ENCODE measurements at places on chromosomes 11 and 22.

DNA sequence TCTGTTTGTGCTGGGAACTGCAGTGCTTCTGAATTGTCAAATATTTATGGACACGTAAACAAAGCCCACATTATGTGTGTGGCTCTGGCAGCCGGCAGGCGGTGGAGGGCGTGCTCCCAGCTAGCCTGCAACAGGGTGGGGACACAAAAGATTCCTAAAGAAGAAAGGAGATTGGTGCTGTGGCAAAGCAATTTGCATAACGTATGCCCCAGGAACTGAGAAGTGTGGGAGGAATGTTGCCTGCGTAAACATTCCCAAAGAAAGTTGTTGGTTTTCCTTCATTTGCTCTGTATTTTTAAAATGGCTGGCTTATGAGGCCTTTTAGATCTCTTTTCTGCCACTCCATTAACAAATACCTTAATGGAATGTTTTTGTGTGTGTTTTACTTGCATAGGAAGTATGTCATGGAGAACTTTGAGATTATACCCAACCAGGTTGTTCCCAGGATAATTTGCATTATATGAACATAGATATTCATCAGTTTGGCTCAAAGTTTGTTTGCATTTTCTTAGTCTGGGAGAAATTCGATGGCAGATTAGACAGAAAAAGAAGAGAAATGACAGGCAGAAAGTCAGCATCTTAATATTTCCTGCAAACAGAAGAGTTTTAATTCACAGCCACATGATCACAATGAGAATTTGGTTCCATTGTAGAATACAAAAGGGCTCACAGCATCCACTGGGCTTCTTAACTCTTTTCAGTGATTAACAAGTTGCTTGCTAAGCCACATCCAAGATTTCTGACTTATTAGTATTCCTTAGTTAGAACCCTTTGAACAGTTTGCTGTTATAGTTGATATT, 41.8 kb upstream of the DLAT start:
- no peak for DNase-seq

GRCh38 chr11:62020661-62021060, 53.2 kb upstream of the FTH1 start:
- DNase-seq, result no peak

DNA sequence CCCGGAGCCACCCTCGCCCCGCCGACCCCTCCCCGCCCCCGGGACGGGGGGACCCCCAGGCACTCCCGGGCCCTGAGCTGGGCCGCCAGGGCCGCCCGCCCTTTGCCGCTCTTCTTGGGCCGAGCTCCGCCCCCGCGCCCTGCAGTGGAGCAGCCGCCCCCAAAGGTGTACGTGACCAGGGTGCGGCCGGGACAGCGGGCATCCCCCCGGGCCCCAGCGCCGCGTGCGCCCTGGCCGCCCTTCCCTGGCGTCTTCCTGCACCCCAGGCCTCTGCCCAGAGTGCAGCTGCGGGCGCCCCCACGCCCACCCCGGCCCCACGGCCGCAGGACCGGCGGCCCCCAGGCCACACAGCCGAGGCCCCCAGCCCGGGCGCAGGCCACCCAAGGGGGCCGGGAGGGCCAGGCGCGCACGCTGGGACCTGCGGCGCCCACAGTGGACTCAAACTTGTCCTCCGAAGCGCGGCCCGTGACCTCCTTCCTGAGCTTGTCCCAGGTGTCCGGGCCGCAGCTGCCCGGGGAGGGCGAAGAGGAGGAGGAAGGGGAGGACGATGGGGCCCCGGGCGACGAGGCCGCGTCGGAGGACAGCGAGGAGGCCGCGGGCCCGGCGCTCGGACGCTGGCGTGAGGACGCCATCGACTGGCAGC, 7.4 kb downstream of the B4GALNT4 start:
- no peak for DNase-seq

- no peak for DNase-seq
Observed at GRCh38 chr11:123235656-123236261, 40.7 kb upstream of the CLMP start.

DNA sequence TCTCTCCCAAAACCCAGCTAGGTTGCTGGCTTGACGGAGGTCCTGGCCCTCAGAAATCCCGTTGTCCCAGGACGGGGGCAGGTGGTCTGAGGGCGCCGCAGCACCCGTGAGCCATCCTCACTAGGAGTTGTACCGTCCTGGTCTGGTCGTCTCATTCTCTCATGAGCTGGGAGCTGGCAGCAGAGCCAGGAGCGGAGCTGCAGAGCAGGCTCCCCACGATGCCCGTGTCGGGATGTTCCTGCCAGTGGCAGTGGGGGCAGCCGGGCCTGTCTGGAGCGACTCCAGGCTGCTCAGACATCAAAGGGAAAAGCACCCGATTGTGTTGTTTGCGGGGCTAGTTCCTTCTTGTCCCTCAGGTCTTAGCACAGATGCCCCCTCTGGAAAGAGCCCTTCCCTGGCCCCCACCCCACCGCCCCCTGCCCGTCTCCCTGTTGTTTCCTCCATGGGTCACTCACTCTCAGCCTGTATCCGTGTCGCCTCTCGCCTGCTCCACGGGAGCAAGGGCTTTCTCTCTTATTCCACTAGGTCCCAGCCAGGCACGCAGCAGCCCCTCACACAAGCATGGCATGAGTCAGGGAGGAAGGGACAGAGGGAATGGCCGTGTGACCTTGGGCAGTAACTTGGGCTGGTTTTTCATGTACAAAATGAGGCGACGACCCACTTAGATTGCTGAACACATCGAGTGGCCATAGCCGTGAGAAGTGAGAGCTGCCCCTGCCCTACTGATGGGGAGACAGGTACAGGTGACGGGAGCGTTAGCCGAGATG, 23.2 kb upstream of the MGAT3 start:
- no peak for DNase-seq

DNA sequence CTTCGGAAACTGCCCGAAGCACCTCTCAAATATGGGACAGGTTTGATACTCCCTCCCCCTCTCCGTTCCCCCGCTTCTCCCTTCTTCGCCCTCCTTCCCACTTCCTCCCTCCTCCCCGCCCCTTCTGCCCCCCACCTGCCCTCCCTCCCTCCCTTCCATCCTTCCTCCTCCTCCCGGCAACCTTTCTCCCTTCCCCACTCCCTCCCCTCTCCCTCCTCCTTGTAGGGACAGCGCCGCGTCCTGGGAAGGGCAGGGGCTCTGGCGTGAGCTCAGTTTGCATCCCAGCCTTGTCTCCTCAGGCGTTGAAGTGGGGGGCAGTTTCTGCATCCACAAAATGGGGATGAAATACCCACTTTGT, 6.1 kb upstream of the NFAM1 start:
- no peak for DNase-seq

DNA sequence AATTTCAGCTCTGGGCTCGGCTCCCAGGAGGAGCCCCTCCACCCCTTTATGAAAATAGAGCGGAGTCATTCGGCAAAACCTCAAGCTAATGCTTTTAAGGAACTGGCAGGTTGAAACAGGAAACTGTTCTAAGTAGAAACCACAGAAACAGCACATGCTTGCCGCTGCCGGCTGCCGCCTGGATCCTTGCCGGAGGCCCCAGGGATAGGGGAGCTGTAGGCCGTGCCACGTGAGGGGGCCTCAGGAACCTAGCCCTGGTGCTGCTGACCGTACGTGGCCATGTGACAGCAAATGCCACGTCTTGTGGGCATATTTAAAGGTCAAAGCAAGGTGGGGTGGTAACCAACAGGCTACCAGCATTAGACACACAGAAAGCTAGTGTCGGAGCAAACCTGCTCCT, 77.9 kb upstream of the TIMP3 start:
- no peak for DNase-seq

DNA sequence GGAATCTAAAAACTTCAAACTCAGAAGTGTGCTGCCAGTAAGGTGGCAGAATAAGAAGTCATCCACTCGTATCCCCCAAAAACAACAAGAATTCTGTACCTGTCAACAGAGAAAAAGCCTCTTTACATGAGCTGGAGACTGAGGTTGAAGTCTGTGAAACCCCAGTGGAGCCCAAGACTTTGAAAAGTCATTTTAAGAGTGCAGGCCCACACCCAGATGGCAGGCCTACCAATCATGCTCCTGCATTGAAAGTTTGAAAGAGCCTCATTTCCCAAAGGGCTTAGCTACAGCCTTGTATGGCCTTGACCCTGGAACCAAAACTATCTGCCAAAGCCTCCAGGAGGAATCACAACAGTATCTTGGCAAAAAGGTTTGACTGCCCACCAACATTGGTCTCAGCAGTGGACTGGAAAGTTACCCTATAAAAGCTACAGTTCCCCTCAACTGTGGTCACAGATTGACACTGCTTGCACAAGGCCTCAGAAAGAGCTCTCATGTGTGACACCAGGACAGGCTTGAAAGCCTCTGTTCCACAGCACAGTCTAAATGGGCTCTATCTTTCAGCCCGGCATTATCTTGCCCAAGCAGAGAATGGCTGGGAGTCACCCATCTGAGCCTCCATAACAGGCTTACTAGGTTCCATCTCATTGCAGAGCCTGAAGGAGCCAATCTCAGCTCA, 47.7 kb downstream of the SLC22A9 start:
- no peak for DNase-seq

GRCh38 chr22:22571429-22571828, 12.4 kb upstream of the PRAME start:
- no peak for DNase-seq

DNA sequence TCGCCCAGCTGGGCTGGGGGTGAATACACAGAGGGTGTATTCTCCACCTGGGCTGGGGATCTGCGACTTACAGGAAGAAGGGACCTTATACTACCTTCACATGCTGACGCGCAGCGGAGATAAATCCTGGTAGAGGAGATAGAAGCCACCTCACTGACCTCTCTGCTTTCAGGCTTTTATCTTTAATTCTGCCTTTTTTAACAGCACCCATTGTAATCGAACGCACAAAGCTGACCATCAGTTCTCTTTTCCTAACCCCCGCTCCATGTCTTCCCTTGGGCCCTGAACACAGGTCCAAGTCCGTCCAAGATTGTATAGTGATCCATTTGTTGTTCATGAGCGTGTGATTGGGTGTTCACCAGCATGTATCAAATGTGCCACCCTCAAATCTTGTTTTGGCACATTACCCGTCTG, 664 bp upstream of the LAMTOR1 start:
- no peak for DNase-seq

DNA sequence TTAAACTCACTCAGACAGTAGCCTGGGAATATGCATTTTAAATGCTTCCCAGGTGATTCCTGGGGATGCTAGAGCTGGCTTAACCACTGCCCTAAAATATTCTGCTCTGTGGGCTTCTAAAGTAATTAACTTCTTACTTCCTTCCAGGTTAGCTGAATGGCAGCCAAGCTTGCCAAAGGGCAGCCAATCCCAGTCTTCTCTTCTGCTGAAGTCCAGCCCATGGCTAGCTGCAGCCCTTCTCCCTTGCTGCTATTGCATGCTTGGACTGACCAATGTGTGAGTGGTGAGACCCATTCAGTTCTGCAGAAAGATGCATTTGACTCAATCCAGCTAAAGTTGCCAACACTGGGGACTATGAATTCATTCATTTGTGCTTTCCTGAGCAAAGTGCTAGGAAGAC, 411.9 kb downstream of the SOX6 start:
- no peak for DNase-seq

- no peak for DNase-seq
Observed at GRCh38 chr11:114440121-114440860, 1.0 kb downstream of the REXO2 start.

GRCh38 chr11:70018816-70019215, 59.3 kb upstream of the ANO1 start:
- no peak for DNase-seq

DNA sequence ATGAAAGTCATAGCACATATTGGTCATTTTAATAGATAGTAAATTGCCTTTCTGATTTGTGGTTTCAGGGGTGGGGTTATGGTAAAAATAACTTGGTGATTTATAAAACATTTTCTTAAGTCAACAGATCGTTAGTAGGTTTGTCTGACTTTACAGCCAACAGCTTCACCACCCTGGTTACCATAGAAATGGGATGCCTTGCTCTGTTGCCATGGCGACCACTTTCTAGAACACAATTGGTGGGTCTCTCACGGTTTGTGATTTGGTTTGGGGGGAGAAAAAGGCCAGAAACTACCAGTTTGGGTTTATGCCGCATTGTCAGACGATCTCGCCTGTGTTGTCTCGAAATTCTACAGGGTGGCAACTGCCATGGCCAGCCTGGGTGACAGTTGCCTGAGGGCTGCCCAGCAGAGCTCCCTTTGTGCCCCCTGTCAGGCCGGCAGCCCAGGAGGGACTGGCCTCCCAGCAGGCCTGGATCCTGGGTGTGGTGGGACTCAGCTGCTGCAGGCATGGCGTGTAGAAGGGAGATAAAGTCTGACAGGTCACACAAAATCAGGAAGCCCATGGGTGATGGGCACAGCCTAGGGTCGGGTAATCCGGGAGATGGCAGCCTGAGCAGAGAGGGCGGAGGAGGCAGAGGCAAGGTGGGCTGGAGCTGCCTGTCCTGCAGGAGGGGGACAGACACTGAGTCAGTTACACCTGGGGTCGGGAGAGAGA, 30.9 kb downstream of the KCNC1 start:
- DNase-seq, result no peak

DNA sequence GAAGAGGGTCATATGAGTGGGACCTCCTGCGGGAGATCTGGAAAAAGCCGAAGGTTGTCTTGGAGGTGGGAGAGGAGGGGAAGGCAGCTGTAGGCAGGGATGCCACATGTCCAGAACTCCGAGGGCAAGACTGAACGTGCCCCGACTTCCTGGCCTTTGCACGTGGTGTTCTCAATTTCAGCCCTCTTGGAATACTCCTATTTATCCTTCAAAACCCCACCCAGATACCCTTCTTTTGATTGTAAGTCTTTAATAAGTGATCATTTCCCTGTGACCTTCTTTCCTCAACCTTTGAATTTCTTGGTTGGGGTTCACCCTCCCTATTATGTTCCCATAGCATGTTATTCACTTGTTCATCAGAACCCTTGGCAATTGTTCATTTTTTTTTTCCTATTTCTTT, 95.3 kb upstream of the CRYBB3 start:
- DNase-seq, result no peak

DNA sequence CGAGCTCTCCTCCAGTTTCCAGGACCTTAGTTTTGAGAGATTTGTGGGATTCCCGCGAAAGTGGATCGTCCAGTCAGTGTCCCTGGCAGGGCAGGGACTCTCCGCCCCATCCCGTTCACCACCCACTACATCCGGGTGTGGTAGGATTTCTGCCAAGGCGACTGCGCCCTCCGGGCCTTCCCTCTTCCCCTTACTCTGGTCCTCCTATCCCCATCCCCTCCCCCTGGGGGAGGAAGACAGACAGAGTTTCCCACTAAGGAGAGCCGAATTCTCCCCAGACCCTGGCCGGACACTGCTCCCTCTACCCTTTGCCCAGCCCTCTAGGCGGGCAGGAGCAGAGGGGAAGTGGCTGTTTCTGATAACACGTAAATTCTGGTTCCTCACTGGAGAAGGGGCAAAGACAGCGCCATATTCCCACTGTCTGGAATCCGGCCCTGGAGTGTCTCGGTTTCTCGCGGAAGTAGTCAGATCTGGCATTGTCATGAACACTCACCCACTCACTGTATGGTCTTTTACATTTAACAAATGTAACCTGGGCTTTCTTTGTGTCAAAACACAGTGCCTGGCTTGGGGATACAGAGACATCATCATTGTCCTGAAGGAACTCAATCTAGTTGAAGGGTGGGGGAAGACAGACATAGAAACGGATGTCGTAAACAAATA, 1.1 kb upstream of the NECTIN1 start:
- DNase-seq, result no peak

GRCh38 chr22:30609260-30610185, 2.5 kb downstream of the TCN2 start:
- DNase-seq, result no peak

Measured in activated naive CD4-positive, alpha-beta T cell (primary cell).